NCI-H1105 (cell line): ENCODE measurements at places on chromosomes 3 and 15.

GRCh38 chr3:136075811-136076210 is 110.3 kb downstream of the PPP2R3A start:
- DNase-seq = no peak

- no peak for DNase-seq
Observed at GRCh38 chr15:62316413-62317060, 151.5 kb upstream of the C2CD4B start.

DNA sequence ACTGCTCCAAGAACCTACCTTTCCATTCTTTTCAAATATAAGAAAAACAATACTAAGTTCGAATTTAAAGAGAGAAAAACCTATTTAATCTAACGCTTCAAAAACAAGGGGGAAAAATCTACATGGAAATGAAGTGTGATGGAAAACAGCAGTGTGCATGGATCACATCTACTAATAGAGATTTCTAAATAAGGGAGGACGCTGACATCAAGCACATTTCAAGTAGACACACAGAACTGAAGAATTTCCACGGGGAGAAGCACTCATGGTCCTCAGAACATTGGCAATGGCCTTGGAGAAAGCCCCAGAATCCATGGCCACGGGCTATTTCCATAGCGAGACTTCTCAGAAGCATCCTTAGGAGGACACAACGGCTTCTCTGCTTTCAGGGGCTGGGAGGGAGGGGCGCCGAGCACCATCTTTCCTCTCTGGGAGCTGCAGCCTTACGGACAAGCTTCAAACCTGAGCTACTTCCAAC is 1.0 kb downstream of the TASOR start:
- DNase-seq = no peak

- no peak for DNase-seq
Observed at GRCh38 chr15:74847432-74847831, 4.5 kb upstream of the ULK3 start.

DNA sequence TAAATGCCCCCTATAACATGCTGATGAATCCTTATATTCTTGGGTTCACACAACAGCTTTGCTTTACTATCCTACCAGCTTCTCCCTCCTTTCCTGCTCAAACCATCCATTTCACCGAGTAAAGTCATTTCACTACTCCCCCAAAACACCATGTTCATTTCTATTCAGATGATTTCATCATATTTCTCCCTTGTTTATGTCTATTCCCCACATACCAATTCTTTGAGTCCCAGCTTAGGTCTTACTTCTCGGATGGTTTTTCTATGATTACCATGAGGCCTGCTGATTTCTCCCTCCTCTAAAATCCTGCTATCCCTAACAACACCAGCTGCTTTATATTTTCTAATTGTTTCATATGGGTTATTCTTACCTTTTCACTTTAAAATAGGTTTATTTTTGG is 231.4 kb downstream of the TIGIT start:
- DNase-seq = no peak

GRCh38 chr3:117752984-117753717 is 1043.6 kb downstream of the TUSC7 start:
- DNase-seq = no peak
